DMS79 (cell line): ENCODE measurements at places on chromosomes 12 and 14.
A peak's percentile ranks its signal among the peaks of the same experiment; 100 is the strongest.

GRCh38 chr14:54502602-54503001, 7.1 kb upstream of the CGRRF1 start:
- DNase-seq = no peak

DNA sequence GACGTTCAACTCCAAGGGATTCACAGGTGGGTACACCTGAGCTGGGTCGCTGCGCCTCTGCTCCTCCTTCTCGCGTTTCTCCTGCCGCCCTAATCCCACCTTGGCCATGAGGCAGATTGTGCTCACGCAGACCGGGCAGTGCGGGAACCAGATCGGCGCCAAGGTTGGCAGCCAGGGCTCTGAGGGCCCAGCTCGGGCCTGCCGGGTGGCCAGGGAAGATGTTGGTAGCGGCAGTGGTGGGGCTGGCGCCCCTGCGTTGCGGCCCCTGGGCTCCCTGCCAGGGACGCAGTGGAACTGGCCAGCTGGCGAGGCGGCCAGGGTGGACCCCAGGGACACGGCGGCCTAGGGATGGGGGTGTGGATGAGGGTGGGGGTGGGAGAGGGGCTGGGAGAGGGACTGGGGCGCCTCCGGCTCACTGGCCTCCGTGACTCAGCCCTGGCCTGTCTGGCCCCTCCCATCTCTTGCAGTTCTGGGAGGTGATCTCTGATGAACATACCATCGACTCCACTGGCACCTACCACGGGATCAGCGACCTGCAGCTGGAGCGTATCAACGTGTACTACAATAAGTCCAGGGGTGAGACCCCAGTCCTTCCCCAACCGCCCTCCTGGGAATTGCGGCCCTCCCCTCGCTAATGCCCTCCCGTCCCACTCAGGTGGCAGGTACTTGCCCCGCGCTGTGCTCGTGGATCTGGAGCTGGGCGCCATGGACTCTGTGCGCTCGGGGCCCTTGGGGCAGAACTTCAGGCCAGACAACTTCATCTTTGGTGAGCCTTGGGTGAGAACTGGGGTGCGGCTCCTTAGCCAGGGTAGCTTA, 114.9 kb upstream of the ALG10B start:
- no peak for DNase-seq

- no peak for DNase-seq
These were observed 315.7 kb downstream of the SLC16A7 start for GRCh38 chr12:59911516-59911915.

DNA sequence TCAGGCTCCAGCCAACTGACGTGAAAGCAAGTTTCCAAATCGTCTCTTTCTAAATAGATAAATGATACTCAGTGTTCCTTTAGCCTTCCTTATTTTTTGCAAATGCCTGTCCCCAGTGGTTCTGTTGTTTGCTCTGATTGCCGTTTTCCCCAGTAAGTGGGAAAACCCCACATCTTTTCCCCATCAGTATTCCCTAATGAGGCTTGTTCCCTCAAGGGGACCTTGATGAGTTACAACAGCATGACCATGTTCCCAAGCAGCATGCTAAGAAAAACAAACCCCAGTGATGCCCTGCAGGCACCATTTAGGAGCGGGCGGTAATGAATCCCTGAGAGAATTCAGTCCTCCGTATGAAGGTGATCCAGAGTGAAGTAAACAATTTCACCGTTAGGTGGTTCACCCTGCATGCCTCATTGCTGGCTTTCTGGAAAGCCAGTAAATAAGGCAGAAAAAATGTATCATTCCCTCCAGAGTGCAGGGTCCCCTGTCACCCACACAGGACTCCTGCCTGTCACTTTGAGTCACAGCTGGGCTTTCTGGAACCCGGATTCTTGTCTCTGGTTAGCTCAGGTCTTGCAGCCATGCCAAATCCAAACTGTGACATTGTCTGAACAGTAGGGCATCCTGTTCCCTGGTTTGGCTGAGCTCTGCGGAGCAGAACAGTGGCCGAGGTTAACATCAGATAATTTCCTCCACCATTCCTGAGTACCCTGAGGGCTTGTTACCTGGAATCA, 222.6 kb downstream of the RGS6 start:
- DNase-seq = no peak

GRCh38 chr12:97275256-97275655, 187.3 kb upstream of the RMST start:
- peak; percentile 12 for DNase-seq

DNA sequence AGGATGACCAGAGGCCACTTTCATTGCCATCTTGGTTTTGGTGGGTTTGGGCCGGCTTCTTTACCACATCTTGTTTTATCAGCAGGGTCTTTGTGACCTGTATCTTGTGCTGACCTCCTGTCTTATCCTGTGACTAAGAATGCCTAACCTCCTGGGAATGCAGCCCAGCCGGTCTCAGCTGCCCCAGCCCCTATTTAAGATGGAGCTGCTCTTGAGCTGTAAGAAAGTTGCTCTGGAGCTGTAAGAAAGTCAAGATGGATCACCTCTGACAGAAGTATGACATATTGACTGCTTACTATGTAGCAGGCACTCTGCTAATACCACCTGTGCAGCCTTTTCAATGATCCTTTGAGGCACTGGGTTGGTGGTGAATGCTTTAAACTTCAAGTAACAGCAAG, 52.1 kb downstream of the RIN3 start:
- no peak for DNase-seq

- peak; percentile 78 for DNase-seq
These were observed 23.6 kb upstream of the TMEM260 start for GRCh38 chr14:56555921-56556570.

- peak; percentile 84 for DNase-seq
These were observed 21.7 kb upstream of the TCL1B start for GRCh38 chr14:95664546-95664945.

- no peak for DNase-seq
These were observed 62.5 kb upstream of the FAR2 start for GRCh38 chr12:29086325-29087271.

- no peak for DNase-seq
These were observed 131.3 kb upstream of the RAP1B start for GRCh38 chr12:68479261-68479895.

- DNase-seq = no peak
These were observed 161.1 kb upstream of the TRHDE start for GRCh38 chr12:72110937-72111650.
